ENCODE measurements at places on chromosomes 11 and 22. TPM values are rescaled to one million over a fixed set of nuclear protein-coding genes. Genes with fewer than 3 reads are reported as not detected.

DNA sequence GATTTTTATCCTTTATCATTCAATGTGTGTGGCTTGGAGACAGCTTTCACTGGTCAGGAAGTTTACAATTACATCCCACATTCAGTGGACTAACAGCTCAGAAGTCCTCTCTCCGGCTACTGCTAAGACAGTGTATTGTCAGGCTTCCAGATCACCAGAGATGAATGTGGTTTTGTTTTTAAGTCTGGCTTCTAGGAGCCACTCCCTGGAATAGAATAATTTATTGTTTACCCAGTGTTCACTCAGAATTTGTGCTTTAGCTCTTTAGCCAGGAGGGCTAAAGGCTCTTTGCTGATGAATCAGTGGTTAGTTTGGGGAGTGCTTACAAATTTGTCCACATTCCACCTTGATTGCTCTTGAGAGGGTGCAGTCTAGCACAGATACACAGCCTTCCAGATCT is 26.5 kb downstream of the TRIM77 start:
- DNase-seq: no peak

SDHD gene
- 95.1 TPM for total RNA-seq

FANCF gene
- 10.1 TPM for total RNA-seq

DNA sequence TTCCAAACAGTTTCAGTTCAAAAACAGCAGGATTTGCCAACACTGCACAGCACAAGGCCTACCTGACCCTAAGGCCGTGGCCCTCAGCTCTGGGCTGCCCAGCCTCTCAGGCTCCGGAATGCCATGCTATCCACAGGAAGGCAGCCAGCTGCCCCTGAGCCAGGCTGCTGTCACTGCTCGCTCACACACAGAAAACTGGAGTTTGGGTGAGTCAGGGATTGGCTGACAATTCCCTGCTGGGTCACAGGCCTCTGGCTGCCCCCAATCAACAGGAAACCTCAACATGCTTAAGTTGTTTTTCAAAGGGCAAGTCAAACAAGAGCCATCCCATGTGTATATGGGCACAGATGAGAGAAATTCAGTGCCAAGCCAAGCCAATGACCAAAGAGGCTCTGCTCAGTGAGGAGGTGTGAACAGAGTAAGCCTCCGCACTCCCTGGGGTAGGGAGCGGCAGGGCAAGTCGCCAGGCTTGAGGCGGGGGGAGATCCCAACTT is 50.2 kb downstream of the RPL27A start:
- DNase-seq: no peak

- DNase-seq: peak; percentile 79
Observed at GRCh38 chr11:118791111-118791960, at the start of gene DDX6. Gene DDX6, minus strand, starts transcription at chr11:118791164. Its CDS starts 4,913 bp downstream, at chr11:118786251.

DNA sequence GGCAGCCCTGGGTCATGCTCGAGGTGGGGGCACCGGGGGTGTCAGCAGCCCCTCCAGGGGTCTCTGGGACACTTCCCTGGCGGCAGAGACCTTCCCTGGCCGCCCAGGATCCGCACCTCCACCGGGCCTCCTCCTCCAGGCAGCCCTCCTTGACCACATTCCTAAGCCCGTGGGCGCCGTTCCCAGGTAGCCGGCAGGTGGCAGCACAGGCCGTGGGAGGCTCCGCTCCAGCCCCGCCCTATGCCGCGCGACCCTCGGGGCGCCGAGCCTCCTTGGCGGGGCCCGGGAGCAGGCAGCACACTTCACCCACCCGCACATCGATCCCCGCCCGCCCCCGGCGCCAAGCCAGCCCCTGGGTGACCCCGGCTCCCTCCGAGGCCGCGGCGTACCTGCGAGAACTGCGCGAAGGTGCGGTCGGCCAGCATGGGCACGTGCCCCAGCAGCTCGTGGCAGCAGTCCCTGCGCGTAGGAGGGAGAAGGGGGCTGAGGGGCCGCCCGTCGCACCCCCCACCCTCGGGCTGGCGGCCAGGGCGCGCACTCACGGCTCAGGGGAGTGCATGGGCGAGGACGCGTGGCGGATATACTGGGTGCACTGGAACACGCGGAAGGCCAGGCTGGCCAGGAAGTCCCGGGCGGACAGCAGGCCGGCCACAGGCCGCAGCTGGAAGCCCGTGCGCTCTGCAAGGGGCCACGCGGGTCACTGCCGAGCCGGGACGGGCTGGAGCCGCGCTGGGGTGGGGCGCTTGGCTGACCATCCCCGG is 5.3 kb upstream of the INS start:
- DNase-seq: peak; percentile 33

DNA sequence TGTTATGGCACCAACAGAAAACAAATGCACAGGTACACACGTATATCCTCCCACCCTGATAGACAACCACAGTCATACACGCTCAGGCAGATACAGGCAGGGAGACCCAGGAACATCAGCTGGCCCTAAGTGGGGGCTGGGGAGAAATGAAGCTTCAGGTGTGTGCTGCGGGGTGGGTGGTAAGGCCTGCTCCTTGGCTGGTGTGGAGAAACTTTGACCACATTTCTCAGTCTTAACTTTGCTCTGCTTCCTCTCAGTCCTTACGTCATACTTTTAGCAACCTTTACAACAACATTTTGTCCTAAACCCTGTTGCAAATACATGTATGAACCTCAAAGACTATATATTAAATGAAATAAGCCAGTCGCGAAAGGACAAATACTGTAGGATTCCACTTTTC is 6.7 kb upstream of the ANAPC15 start:
- DNase-seq: no peak

DNA sequence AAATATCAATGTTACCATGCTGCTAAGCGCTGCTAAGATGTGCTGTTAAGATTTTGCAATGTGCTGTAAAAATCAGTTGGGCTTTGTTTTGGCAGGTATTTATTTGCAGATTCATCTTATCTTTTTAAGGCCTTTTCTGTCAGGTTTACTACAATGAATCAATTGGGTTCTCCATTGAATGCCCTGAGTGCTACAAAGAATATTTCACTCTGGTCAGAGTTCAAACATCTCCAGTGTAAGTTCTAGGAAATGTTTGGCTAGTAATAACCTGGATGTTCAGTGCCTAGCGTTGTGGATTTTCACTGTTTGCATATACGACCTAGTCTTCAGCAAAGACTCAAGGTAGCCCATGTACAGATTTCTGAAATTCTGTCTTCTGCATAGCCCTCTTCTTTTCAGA is 36.0 kb downstream of the RSF1 start:
- no peak for DNase-seq

GRCh38 chr11:106275151-106275550 is 197.7 kb downstream of the AASDHPPT start:
- no peak for DNase-seq

DNA sequence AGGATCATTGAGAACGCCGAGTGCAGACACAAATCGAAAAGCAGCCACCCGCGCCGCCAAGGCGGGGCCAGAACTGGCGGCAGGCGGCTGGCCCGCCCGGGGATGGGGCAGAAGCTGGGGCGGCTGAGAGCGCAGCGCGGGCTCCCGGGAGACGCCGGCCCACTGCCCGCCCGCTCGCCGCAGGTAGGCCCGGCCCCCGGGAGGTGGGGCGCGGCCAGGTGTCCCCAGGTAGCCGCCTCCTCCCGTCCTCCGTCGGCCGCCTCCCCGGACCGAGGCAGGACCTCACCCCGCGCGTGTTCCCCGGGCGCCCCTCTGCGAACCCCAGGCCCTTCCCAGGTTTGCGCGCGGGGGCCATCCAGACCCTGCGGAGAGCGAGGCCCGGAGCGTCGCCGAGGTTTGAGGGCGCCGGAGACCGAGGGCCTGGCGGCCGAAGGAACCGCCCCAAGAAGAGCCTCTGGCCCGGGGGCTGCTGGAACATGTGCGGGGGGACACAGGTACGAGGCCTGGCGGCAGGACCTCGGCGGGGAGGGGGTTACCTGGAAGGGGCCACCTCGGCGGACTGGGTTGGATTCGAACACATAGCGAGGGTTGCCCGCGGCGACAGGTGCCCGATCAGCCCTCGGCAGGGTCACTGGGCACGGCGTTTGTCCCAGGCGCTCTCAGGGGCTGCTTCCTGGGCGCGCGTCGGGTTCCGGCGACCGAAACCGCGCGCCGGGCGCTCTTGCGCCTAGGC is at the start of gene PRRG4:
PRRG4 (plus strand) TSS at position 248 of the 733 bp plus-strand sequence. CDS start 603 bp downstream, outside the sequence.
- DNase-seq: no peak

GRCh38 chr22:47297261-47298016 is 535.0 kb downstream of the TBC1D22A start:
- DNase-seq: no peak

- DNase-seq: no peak
Observed at GRCh38 chr11:19670030-19670791, 42.4 kb upstream of the NAV2 start.

C22orf31 gene
- total RNA-seq: 1.7 TPM

DNA sequence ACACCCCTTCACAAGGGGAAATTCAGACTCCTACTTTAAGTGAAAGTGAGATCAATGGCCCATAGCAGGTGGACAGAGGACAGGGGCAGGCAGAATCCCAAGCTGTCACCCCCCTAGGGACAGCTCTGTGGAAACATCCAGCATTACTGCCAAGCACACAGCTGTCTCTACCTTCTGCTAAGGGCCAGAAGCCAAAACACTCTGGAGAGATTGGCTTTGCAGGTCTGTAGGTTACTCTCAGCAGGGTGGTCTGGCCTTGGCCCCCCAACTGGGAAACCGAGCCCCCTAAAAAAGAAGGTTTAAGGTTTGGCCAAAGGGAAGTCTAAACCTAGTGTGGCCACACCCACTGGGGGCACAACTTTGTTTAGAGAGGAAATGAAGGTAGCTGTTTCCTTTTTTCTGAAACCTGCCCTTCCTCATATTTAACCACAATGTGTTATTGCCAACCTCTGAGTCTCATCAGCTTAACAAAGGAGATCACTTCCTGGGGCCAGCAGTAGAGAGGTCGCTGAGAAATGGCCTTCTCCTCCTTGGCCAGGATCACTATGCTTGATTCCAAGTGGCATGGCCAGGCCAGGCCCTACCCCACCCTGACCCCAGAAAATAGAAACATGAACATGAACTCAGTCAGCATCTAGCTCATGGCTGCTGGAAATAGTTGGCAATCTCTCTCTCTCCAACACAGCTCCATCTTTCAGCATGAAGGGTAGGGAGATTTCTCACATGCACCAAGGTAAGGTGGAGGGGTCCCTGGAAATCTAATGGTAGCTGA is 25.9 kb upstream of the SCARF2 start:
- peak; percentile 16 for DNase-seq

FAM180B gene
- not detected for total RNA-seq

GRCh38 chr11:112903340-112903739 is 57.9 kb upstream of the NCAM1 start:
- DNase-seq: no peak

DNA sequence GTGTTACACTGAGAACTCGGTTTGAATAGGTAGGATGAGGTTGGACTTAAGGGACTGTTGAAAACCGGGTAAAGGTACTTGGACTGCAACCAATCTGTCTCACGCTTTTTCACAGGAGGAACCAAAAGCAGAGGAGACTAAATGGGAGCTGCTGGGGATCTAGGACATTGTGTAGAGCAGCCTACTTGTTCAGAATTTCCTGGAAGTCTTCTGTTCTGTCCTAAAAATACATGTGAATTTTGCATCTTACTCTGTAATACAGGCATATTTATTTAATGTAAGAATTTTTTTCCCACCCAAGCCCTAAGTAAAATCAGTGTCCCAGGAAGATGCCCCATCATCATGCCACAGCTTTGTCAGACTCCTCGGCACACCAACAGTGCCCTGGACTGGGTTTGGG is 52.1 kb upstream of the TBCEL start:
- no peak for DNase-seq

DNA sequence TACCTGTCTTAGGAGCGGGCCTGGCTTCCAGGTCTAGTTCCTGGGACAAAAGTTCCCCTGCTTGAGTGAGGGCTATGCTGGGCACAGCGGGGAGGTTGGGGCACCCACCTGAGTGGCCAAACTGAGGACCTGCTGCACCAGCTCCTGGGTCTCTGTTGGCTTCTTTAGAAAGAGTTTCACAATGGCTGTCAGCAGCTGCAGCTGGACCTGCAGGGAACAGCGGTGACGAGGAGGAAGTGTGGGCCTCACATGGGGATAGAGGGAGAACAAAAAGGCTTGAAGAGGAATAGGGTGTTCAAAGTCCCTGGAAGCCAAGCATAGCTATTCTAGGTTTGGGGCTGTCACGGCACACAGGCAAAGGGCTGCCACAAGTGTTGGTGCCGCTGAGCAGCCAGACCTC is 26.7 kb upstream of the RASL10A start:
- no peak for DNase-seq

LBHD1 gene
- total RNA-seq: 4.0 TPM

GRCh38 chr11:22808571-22809197 is 20.9 kb downstream of the SVIP start:
- no peak for DNase-seq

ENTHD1 gene
- total RNA-seq: 0.85 TPM

DNA sequence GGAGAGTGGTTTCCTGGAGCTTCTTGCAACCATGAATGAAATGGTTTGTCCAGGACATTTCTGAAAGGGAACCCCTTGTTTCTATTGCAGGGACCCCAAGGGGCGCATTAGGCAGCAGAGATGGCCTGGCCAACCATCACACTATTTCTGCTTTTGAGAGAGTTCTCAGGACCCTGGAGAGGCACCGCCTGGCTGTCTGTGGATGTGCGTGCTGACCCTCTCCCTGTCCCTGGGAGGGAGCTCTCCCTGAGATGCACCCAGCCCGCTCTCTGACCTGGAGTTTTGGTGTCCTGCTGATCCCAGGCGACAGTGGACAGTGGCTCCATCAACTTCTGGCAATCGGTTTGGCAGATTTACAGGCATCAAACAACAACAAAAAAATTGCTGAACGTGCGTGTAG is 80.3 kb upstream of the SLC22A12 start:
- no peak for DNase-seq

- no peak for DNase-seq
Observed at GRCh38 chr11:47438721-47439120, 10.2 kb downstream of the RAPSN start.

- DNase-seq: no peak
Observed at GRCh38 chr22:48418831-48419230, 1408.8 kb downstream of the BRD1 start.

DNA sequence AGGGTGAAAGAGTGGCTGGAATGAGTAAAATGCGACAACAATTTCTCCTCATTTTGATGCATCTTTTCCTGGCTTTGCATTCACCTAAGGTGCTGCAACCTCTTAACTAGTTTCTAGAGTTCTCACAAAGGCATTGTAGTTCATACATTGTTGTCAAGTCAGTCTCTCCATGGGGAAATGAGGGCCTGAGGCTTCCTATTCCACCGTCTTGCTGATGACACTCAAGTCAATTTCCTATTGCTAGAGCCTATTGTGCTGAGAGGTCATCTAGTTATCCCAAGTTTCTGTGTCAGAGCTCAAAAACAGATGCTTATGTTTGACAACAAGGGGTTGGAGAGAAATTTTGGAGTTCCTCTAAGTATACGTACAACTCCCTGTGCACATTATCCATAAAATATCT is 11.6 kb upstream of the MS4A6A start:
- no peak for DNase-seq

LTO1 gene
- total RNA-seq: 11.8 TPM

KCNJ11 gene
- total RNA-seq: 0.42 TPM

GLYAT gene
- not detected for total RNA-seq

ABTB2 gene
- total RNA-seq: 1.6 TPM

AMOTL1 gene
- total RNA-seq: 31.8 TPM

Data from thymus (tissue), 14 donors.